RPMI8226 (cell line): ENCODE measurements at places on chromosomes 1 and 21.
A peak's percentile ranks its signal among the peaks of the same experiment; 100 is the strongest.

DNA sequence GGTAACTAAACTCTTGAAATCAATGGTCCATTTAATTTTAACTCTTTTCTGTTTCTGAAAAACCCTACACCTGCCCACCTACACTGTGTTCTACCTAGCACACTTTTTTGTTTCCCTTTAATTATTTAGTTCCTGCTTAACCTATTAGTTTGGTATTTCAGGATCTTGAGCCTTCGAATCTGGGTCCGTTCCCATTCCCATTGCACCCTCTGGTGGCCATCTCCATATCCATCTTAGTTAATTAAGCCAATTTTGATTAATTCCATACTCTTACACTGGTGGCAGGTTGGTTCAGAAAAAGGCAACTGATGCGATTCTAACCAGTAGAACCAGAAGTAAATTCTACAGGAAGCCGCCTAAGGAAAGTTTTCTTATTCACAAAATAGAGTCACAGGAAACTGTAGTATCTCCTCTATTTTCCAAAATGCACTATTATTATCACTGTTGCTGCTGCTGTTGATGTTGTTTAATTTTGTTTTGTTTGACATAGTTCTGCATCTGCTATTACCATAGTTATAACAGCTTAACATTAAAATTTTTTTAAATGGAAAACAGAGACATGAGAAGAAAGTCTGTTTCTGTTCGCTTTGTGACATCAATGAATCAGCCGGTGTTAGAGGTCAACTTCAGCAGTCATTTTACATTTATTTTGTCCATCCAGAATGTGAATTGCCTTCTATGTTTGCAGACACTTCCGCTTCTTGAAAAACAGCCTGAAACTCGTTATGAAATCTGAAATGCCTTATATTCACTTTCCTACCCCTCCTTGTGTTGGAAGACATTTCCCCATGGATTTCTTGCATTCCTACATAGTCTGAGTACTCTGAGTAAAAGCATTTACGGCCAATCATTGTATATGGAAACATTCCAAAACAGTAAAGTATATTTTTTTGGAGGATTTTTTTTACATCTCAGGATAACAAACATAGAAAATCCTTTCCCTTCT is 115.5 kb upstream of the NCAM2 start:
- peak; percentile 44 for DNase-seq

DNA sequence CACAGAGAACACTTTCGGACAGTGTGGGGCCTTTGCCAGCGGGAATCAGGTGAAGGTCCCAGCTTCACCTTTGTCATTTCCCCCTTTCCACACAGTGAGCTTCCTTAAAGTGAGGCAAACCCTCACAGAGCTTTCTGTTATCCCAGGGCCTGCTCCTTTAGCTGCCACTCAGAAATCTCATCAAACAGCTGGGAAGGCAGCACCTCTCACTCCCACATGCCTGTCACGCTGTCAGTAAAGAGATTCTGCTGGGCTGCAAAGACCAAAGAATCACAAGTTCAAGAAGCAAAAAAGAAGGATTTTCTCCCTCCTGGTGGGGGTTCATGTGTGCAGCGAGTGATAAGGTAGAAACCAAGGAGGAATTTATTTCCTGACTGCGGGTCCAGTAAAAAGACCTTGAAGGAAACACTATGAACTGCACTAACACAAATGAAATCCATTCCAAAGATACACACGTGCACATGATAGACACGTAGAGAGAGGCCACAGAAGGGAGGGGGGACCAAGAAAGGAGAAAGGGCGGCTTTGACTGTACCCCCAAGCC is 44.0 kb downstream of the HTR6 start:
- DNase-seq, result no peak

GRCh38 chr1:24930260-24931145 is at the start of gene RUNX3:
TSS of gene RUNX3 (minus strand) at chr1:24930276. CDS start at chr1:24929868, 408 bp downstream.
- peak; percentile 97 for DNase-seq

GRCh38 chr1:200706111-200706814 is 32.4 kb upstream of the CAMSAP2 start:
- no peak for DNase-seq

DNA sequence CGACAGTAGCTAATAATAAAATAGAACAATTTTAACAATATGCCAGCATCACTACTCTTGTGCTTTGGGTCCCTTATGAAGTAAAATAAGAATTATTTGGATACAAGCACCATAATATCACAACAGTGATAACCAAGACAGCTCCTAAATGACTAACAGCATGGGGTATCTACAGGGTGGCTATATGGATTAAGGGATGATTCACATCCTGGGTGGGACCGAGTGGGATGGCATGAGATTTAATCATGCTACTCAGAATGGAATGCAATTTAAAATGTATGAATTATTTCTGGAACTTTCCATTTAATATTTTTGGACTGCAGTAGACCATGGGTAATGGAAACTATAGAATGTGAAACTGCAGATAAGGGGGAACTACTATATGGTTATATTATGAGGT is 28.1 kb upstream of the B3GALNT2 start:
- DNase-seq, result no peak

DNA sequence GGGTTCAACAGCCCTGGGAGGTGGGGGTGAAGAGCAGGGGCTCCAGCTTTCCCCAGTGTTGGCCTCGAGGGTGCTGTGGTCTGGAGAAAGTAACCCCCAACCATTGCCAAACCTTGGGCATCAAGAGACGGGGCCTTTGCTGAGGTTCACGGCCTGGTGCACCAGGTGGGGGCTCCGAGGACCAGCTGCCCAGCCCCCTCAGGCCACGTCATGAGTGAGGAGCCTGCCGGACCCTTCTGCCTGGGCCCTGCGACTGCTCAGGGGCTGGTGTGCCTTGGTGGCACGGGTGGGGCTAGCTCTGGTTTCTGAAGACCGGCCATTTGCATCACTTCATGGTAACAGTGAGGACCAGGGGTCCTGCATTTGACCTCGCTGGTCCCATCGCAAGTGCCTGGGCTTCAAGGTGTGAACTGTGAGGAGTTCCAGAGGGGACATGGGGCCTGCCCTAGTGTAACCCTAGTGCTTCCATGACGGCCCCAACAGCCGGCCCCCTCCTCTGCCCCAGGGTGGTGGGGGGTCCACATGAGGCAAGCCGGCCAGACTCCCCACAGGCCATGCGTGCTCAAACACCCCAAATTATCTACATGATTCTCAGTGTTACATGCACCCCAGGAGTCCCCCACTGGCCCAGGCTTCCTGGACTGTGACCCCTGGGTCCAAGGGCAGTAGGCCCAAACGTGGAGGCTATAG is 13.5 kb downstream of the MORN1 start:
- no peak for DNase-seq

- DNase-seq, result peak; percentile 61
These were observed 20.2 kb upstream of the KCNAB2 start for GRCh38 chr1:6025269-6026094.

DNA sequence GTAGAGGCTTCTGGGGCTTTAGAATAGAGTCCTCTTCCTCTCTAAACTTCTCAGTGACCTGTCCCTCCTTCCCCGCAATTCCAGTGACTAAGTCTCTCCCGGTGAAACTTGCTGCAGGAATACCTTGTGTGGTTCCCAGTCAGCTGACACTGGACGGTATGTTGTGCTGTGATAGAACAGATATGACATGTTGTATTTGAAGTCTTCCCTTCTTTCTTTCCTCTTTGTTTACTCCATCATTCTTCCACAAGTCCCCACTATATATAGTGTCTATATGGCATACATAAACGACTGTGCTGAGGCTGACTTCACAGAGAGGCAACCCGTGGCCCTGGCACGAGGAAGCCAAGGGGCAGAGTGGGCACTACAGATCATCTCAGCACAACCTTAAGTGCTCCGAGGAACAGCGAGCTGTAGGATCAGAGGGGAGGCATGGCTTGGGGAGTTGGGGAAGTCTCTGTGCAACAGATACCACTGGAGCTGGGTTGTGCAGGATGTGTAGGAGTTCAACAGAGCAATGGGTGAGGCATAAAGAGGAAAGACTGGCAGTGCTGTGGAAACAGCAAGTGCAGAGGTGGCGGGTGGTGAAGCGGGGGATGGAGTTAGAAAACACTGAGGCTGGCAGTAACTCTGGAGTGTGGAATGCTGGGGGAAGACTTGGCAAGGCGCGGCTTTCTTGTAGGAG is 237.8 kb downstream of the TRABD2B start:
- no peak for DNase-seq

DNA sequence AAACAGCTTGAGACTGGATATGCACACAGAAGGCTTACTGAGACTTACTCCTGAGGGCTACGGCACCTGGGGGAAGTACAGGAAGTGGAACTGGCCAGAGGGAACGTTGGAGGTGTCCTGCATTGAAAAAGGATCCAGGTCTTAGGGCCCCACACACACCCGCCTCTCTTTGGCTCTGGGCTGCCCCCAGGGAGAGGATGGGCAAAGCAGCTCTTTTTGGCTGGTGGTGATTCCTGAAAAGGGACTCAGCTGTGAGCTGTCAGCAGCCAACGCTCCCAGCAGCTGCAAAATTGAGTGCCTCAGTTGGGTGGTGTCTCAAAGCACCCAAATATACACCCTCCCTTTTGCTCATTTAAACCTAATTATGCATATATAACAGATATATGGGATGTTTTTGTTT is 213.2 kb downstream of the TNR start:
- no peak for DNase-seq
